Activated CD8-positive, alpha-beta memory T cell treated with anti-CD3 and anti-CD28 coated beads, Interleukin-2, amount 10 ng/mL, durations not matched to agents 7 days and 5 days (primary cell): ENCODE measurements at places on chromosomes 16 and 17. TPM values are rescaled to one million over a fixed set of nuclear protein-coding genes. Genes with fewer than 3 reads are reported as not detected.

DNA sequence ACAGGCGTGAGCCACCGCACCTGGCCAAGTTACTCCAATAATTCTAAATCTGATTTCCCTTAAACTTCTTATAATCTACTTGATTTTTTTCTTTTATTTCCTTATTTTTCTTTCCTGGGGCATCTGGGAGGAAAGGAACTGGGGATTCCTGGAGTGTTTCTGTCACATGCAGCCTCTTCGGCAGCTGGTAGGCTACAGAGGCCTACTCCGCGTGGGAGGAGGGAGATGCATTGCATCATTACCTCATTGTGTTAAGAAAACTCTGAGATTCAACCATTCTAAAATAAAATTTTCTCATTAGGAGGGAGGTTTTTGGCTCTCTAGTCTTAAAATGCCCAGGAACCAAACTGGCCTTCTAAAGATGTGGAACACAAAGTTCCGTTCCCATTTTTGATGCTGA, 64.0 kb downstream of the SOX9 start:
- no peak for DNase-seq

GRCh38 chr17:1315891-1316403, 36.5 kb downstream of the TRARG1 start:
- no peak for DNase-seq

- no peak for DNase-seq
These were observed 11.8 kb downstream of the STXBP4 start for GRCh38 chr17:54980375-54980774.

DNA sequence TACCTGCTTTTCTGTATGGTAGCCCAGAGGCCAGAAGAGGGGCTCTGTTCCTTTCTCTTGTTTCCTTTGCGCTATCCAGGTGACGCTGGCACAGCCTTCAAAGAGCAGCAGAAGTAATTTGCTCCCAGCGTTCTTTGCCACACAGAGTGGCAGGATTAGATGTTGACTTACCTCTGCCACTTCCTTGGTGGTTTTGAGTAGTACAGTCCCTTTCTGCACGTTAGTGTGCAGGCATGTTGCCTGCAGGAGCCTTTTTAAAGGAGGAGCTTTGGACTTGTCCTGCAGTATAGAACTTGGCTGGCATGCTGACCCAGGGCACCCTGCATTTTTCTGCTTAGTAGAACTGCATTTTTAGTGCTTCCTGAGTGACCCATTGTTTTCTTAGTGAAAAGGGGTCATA, at the start of gene ABCC11:
Gene ABCC11, minus strand, starts transcription at position 229 of the 400 bp plus-strand sequence. CDS start 15,618 bp downstream, outside the sequence.
- DNase-seq: no peak

DNA sequence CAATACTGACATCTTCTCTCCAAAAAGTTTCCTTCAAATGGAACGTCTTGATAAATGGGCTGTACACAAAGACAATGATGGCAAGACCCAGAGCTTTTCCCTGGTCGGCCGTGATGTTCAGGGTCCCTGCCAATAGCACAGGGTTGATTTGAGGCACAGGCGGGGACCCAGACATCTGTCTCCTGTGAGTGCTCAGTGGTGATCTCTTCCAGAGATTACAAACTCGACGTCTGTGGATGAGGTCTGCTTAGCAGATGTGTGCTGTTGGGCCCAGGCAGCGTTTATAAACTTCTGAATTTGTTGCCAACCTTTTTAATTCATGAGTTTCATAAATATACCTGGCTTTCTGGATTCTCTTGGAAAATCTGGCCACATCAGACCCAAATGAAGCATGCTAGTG, 14.9 kb downstream of the CPPED1 start:
- DNase-seq: no peak

- DNase-seq: no peak
These were observed 143.6 kb downstream of the COPRS start for GRCh38 chr17:31715446-31715845.

- no peak for DNase-seq
These were observed 151.2 kb downstream of the TANC2 start for GRCh38 chr17:63116967-63117830.

GRCh38 chr17:74514632-74515334, 16.5 kb downstream of the CD300LB start:
- no peak for DNase-seq

DNA sequence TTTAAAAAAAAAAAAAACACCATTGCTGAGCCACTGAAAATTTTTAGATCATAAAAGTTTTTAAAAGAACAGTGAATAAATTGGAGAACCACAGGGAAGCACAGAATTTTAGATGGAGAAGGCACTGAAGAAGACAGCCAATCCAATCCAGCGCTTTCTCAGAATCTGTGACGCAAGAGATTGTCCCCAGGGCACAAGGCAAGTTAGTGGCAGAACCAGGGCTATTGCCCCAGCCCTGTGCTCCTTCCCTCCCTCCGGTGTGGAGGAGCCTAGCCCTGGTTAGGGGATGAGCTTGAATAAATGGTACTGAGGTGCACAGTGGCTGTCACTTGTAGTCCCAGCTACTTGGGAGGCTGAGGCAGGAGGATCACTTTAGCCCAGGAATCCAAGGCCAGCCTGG, 108.3 kb downstream of the ZNF423 start:
- DNase-seq: no peak

GRCh38 chr17:28643983-28644786, 773 bp downstream of the BLTP2 start:
- DNase-seq: peak; percentile 66

DNA sequence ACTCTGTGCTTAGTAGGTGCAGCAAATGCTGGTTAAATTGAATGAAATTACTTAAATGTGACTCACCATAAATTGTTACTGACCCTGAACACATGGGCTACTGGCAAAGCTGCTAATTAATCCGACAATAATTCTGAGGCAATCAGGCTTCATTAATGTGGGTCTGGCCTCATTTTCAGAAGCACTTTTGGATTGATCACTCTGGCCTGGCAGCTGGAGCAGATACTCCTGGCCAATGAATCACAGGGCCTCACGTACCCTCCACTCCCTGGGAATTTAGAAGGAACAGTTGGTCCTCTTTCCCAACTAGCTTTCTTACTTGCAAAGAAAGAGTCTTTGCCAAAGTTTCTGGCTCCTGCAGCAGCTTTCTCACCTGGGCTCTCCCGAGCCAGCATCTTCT, 162.0 kb upstream of the ZKSCAN2 start:
- DNase-seq: no peak

GRCh38 chr17:48994549-48995303, 2.5 kb upstream of the IGF2BP1 start:
- peak; percentile 9 for DNase-seq

- DNase-seq: no peak
These were observed 21.4 kb downstream of the SERPINF1 start for GRCh38 chr17:1783271-1783670.

DNA sequence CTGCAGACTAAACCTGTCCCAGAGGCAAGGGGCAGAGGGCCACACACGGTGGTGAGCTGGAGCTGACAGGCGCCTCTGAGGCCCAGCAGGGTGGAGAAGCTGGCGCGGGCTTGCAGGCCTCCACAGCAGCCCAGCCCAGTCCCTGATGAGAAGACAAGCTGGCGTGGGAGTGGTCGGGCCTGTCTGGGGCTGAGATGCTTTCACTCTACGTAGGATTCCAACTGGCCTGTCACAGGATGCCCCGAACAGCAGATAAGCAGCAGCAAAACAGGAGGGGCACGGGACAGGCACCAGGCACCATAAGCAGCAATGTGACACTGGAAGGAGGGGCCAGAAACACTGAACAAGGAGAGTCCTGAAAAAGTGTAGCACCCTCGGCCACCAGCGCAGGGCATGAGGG, 40.1 kb downstream of the PEMT start:
- no peak for DNase-seq

DNA sequence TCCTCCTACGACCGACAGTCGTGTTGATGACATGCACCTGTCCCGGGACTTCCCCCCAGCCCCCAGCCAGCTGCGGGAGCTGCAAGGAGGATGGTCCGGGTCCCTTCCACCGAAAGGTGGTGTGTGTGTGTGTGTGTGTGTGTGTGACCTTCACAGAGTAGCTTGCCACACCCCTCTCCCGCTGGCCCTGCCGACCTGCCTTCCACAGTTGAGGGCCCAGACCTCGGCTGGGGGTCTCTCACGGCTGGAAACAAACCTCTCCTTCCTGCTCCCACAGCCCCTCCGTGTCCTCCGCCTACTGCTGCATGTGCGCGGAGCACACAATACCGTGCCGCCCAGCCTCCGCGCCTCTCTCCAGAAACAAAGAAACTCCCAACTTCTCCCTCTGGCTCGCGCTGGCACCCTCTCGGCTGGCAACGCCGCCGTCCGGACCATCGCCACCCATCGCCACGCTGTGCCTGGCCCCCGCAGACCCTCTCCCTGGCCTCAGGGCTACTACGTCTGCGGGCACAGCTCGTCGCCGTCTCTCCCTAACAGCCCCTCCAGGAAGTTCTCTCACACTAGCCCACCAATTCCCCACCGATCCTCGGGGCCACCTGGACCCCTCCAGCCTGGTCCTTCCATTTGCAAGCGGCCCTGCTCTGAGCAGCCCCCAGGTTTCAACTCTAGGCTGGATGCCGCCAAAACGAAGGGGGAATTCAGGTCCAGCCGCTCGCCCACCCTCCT, 81.2 kb downstream of the TIMM22 start:
- no peak for DNase-seq

Gene KRTAP4-3
- total RNA-seq: not detected

Gene TPSAB1
- not detected for total RNA-seq

Gene HES7
- 1.2 TPM for total RNA-seq

Gene CCL13
- total RNA-seq: not detected

Gene ACSM2A
- total RNA-seq: 0.26 TPM
